ENCODE measurements at places on chromosomes 16 and 17.

GRCh38 chr17:5700745-5701144, 116.4 kb upstream of the NLRP1 start:
- no peak for DNase-seq

DNA sequence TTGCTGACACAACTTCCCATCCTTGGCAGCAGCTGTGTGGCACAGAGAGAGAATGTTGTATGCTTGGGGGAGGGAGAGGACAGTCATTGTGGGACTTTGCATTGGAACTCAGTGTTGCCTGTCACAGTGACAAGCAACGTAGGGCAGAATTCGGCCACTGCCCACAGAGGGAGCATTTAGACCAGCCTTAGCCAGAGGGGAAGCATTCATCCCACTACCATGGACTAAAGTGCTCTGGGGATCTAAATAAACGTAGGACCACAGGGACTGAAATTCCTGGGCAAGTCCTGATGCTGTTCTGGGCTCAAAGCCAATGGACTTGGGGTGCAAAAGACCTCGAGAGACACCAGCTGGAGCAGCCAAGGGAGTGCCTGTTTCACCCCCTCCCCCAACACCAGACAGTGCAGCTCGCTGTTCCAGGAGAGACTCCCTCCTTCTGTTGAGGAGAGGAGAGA, 44.9 kb downstream of the ABCA8 start:
- no peak for DNase-seq

GRCh38 chr16:68369168-68369567, 58.3 kb downstream of the PRMT7 start:
- DNase-seq: no peak

- no peak for DNase-seq
Measured at GRCh38 chr17:63293323-63294075, 152.6 kb downstream of the CYB561 start.

DNA sequence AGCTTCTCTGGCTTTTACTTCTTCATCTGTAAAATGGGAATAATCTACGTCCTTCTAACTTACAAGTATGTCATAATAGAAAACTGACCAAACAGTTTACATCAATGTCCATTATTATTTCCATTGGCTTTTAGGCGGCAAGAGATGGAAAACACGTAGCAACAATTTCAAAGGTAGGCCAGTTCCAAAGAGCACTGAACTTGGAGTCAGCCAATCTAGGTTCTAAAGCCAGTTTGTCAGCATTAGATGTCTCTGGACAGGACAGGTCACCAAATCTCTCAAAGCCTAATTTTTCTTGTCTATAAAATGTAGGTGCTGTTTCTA, 17.6 kb downstream of the HLF start:
- DNase-seq: no peak

DNA sequence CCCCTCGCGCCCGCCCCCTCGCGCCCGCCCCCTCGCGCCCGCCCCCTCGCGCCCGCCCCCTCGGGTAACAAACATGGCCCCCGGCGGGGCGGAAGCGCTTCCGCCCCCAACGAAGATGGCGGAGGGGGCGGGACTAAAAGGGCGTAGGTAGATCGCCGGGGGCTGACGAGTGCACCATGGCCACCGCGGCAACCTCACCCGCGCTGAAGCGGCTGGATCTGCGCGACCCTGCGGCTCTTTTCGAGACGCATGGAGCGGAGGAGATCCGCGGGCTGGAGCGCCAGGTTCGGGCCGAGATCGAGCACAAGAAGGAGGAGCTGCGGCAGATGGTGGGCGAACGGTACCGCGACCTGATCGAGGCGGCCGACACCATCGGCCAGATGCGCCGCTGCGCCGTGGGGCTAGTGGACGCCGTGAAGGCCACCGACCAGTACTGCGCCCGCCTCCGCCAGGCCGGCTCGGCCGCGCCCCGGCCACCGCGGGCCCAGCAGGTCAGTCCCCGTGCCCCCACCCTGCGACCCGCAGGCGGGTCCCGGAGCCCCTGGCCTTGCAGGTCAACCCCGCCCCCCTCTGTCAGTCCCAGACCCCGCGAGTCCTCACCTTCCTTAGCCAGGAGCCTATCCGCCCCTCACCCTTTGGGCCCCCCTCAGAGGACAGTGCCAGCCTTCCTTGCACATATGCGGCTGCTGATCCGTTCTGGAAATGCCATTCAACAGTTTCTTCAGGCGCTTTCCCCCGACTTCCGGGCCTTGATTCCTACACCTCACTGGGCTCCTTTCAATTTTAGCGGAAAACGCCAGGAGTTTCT, at the start of gene COG1:
COG1 (plus strand) TSS at position 162 of the 808 bp plus-strand sequence; CDS start at position 177, 15 bp downstream.
- peak; percentile 95 for DNase-seq

DNA sequence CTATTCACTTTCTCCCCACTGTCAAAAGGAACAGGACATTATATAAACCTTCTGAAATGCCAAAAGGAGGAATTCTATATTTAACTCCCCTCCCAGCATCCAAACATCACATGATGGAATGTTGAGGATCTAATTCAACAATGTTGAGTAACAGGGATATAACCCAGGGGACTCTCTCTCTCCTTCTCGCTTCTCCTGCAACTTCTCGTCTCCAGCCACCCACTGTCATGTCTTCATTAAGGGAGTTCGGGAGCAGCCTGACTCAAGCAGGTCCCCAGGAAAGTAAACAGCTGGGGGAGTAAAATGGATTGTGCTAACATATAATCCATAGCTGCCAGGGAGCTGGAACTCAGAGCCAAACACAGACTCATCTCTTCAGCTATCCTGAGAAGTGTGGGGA, 51.7 kb downstream of the GRIN2A start:
- no peak for DNase-seq

GRCh38 chr16:23339787-23340186, 37.7 kb downstream of the SCNN1B start:
- DNase-seq: no peak

GRCh38 chr17:38685491-38685890, 10.7 kb upstream of the EPOP start:
- DNase-seq: no peak

- no peak for DNase-seq
Measured at GRCh38 chr17:18190628-18191235, 7.1 kb downstream of the ALKBH5 start.

DNA sequence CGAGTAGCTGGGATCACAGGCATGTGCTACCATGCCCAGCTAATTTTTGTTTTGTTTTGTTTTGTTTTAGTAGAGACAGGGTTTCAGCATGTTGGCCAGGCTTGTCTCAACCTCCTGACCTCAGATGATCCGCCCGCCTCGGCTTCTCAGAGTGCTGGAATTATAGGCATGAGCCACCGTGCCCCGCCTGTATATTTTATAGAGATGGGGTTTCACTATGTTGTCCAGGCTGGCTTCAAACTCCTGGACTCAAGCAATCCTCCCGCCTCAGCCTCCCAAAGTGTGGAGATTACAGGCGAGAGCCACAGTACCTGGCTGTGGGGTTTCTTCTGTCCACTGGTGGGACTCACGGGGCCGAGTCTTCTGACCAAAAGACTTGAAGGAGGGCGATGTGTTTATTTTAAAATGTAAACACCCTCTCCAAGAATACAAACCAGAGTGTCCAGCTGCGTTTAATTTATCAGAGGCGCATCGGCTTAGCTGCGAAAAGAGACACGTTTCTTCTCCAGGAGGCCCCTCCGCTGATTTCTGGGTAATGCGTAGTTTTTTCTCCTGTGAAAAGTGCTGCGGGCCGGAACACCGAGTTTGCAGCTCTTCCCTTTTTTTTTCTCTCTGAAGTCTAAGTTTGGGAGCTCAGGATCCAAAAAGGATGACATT, 86.9 kb upstream of the CIBAR2 start:
- DNase-seq: no peak

DNA sequence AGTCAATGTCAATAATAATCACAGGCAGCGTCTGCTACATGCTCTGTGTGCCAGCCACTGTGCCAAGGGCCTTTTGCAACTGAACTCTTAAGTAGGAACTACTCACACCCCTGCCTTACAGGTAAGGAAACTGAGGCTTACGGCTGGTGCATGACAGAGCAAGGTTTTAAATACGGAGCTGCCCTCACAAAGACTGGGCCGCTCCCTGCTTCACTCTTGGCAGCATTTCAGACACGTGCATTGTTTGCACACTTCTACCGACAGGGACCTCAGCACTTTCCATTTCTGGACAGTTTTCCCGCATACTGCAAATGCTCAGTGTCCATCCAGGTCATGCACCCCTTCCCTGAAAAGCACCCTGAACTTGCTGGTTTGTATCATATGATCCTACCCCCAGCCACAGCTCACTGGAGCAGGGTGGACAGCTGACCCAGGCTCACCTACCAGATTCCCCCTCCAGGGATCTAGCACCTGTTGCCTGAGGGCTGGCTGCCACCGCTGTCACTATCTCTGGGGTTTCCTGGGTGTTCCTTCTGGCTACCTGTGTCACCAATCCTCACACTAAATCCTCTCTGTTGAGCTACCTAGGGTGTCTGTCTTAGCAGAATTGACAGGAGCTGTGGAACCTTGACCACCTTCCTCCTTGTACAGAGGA, 142.9 kb downstream of the C16orf78 start:
- DNase-seq: no peak

DNA sequence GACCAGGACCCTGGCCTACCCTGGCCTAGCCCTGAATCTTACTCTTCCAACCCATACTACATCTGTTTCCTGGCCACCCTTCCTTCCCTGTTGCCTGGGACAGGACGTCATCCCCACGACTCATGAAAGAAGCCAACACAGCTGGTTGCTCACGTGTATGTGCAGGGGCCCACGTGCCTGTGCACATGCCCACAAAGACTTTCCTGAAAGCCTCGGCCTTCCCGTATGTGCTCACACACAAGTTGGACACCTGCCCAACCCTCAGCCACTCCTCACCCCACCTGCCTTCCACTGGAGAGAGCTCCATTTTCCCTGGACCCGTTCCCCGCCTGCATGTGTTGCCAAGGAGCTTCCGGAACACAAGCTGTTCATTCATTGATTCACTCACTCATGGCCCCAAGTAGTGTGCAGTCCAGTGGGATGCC, 7.0 kb downstream of the PLXDC1 start:
- no peak for DNase-seq

- no peak for DNase-seq
Measured at GRCh38 chr17:36672403-36672918, 71.1 kb downstream of the MRM1 start.

- DNase-seq: no peak
Measured at GRCh38 chr16:70778901-70779309, 22.1 kb downstream of the VAC14 start.

DNA sequence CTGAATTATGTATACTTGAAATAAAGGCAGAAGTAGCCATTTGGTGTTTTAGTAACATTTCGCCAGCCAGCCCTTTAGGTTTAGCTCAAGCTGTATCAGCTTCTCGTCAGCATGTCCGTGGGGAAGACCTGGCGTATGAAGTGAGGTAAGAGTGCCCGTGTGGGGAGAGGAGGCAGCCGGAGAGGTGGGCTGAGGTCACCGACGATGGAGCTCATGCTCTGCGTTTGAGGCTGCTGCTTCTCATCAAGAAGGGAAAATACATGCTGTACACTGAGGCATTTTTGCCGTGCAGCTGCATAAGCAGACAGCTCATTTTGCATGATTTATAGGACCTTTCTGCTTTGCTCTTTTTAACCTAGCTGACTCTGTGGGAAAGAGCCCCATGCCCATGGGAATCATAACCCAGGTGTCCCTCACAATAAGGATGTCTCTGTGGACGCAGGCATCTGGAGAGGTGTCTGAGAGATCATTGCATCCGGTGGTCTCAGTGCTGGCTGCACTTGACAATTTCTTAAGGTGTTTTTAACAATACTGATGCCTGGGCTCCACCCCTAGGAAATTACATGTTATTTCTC, 179.1 kb downstream of the ABCC12 start:
- DNase-seq: no peak

DNA sequence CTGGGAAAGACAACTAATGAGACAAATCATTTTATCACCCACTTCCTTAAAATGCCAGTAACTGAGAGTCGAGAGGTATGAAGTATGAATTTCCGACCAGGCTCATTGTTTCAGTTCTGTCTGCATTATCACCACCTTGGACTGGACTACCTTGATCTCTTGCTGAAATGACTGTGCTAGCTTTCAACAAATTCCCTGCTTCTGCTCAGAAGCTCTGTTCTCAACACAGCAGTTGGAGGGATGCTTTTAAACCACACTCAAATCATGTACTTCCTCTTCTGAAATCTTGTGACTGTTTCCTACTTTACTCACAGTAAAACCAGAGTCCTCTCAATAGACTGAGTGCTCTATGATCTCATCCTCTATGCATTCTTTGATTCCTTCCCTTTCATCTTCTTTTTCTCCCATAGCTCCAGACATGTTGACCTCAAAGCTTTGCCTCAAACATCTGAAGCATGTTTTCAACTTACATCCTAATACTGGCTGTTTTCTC, 195.8 kb downstream of the KCNJ2 start:
- peak; percentile 44 for DNase-seq

DNA sequence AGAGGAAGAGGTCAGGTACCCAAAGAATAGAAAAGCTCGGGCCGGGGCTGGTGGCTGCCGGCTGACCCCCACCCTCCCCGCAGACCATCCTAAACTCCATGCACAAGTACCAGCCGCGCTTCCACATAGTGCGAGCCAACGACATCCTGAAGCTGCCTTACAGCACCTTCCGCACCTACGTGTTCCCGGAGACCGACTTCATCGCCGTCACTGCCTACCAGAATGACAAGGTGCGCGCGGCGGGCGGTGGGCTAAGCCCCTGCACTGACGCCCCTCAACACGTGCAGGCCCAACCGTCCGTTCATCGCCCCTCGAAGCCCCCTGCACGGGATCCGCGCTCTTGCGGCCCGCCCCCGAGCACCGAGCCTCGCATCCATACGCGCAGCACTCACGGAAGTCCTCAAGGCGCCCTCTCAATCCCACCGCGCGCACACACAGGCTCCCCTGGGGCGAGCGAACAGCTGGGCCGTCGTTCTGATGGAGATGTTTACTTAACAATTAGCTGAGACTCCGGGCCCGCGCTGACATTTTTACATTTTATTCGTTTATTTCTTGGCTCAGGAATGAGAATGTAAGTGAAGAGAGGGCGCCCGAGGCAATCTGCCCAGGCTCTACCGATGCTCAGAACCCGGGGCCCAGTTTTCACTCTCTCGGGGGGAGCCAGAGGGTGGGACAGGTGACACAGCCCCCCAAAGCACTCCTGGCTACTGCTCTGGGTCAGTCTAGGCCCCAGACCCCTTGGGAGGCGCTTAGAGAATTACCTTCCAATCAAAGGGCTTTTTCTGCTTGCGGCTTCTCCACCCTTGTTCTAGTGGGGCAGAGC, 3.5 kb downstream of the TBX2 start:
- no peak for DNase-seq

DNA sequence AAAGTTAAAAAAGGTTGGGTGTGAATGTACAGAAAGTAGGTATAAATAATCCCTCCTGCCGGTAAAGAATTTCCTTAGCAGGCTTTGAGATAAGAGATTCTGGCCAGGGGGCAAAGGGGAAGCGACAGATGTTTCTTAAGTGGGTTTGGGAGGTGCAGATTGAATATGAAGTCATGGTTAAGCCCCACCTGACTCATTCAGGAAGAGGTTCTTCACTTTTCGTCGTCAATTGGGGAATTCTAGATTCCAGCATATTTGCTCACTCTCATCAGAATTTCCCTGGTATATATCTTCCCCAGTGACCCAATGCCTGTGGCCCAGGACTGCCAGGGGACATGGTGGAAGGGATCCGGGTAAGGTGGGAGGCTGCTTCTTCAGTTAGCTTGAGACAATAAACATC, 127.8 kb downstream of the CPPED1 start:
- DNase-seq: peak; percentile 46

GRCh38 chr16:51982715-51983680, 563.9 kb downstream of the TOX3 start:
- DNase-seq: peak; percentile 83
